ENCODE measurements at places on chromosomes 5 and 9.

DNA sequence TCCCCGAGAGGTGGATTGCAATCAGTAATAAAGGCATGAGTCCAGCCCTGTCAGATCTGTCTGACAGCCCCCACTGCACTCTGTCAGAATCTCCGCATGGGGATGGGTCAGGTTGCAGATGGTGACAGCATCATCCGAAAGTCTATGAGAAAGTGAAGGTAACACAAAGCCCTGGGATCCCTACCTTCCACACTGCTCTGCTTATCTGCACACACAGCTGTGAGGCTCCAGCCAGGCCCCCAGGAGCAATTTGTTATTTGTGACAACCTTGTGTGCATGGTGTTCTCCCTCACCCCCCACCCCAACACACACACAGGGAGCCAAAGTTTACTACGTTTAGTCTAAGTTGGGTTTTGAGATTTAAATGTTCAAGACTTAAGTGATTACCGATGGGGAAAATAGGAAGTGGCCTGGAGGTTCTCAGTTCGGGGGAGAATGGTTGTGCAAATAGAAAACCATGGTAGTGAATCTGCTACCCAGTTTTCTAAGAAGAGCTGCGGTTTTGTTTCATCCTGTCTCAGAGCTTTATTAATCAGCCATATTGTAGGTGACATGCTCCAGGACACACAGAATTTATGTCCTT lies 92.7 kb downstream of the SV2C start:
- no peak for DNase-seq

DNA sequence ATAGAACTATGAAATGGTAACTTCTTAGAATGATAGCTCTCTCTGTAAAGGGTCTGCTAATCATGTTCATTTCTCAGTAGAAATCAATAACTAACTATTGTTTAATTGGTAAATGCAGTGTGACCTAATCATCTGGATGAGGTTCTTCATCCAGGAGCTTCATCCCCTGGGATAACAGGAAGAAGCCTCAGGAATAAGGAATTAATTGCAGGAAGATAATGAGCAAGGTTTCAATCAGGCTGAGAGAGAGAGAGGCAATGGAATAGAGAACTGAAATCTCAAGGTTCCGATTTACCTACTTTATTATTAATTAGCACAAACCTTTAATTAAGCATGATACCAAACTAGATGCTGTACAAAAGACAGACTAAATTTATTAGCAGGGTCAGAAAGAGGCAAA lies 499.7 kb downstream of the MAT2B start:
- DNase-seq: no peak

- DNase-seq: no peak
Observed at GRCh38 chr5:77232574-77233358, 22.3 kb downstream of the PDE8B start.

GRCh38 chr9:126514037-126514821 lies 99.5 kb upstream of the LMX1B start:
- no peak for DNase-seq

GRCh38 chr5:73534011-73534644 lies 31.3 kb downstream of the ANKRA2 start:
- no peak for DNase-seq

GRCh38 chr9:103627731-103628130 lies 466.4 kb upstream of the SMC2 start:
- no peak for DNase-seq

DNA sequence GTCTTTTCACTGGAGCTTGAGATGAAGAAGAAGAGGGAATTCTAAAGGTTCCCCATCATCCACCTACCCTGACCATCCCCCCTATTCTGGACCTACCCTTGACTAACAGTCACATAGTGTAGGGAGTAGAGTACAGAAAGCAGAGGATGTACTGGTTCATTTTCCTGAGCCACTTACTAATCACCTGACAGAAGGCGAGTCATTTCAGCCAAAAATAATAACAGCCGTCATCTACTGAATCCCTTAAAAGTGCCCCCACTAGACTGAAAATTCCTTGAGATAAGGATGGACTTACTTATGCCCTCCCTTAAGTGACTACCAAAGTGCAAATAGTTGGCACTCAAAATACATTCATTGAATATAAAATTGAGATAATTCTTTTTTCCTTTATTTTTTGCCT lies 112.2 kb downstream of the FOXD1 start:
- no peak for DNase-seq

- DNase-seq: no peak
Observed at GRCh38 chr5:33205079-33205478, 235.7 kb upstream of the TARS1 start.

- DNase-seq: no peak
Observed at GRCh38 chr5:85512896-85513295, 1104.8 kb upstream of the COX7C start.

- DNase-seq: no peak
Observed at GRCh38 chr5:32030222-32030621, 143.9 kb downstream of the GOLPH3 start.

- no peak for DNase-seq
Observed at GRCh38 chr5:58191443-58191842, 268.4 kb downstream of the PLK2 start.

- no peak for DNase-seq
Observed at GRCh38 chr5:7983433-7983832, 114.5 kb downstream of the MTRR start.

DNA sequence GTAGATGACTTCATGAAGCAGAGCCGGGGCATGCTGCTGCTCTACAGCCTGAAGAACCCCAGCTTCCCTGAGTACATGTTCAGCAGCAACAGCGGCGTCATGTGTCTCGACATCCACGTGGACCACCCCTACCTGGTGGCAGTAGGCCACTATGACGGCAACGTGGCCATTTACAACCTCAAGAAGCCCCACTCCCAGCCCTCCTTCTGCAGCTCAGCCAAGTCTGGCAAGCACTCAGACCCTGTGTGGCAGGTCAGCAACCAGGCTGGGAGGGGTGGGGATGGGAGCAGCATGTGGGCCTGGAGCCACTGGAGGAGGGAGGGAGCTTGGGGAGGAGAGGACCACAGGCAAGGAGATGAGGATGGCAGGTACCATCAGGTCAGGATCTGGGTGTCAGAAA lies 16.2 kb downstream of the ENHO start:
- DNase-seq: no peak

- no peak for DNase-seq
Observed at GRCh38 chr5:126809916-126810315, 33.0 kb downstream of the LMNB1 start.

DNA sequence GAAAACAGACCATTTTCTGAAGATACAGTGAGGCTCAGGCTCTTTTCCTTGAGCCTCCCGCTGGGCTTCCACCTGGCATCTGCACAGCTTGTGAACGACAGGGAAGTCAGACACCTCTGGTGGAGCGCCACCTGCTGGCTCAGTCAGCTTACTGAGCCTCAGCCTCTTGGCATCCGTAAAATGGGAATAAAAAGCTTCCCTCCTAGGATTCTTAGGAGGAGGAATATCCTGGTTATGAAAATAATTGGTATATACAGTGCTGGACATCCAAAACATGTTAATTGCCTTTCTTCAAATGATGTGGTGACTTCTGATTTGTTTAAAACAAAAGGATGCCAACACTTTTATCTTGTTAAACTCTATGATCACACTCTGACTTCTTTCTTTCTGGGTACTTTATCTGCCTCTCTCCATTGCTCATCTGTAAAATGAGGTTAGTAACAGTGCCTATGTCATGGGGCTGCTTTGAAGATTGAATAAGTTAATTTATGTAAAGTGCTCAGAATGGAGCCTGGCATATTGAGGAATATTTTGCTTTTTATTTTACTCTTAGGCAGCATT lies 67.5 kb downstream of the MAMDC2 start:
- peak; percentile 73 for DNase-seq

GRCh38 chr9:77543131-77543822 lies 104.8 kb downstream of the GNA14 start:
- DNase-seq: no peak

DNA sequence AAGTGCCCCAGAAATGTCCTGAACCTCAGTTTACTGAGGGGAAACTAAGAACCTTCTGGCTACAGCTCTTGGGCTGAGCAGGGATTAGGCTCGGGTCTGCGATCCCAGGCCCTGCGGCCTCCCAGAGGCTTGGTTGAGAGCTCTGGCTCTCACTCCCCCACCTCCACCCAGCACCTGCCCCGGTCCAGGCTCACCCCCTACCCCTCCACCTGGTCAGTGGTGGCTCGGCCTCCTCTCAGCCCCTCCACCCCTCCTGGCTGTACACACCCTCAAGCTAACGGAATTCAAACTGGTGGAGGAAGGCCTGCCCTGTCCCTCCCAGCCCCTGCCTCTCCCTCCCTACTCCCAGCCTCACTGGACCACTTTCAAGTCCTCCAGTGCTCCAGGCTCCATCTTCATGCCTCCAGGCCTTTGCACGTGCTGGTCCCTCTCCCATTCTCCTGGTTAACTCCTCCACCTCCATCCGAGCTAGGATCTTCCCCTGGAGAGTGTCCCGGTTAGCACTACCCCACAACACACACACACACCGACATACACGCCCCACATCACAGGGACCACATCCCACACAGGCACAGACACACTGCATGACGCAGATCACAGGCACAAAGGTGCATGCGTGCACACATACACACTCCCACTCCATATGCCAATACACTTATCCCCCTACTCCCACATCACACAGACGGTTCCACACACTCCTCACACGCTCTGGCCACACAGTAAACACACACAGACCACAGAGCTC lies 130.9 kb downstream of the C9orf50 start:
- no peak for DNase-seq

DNA sequence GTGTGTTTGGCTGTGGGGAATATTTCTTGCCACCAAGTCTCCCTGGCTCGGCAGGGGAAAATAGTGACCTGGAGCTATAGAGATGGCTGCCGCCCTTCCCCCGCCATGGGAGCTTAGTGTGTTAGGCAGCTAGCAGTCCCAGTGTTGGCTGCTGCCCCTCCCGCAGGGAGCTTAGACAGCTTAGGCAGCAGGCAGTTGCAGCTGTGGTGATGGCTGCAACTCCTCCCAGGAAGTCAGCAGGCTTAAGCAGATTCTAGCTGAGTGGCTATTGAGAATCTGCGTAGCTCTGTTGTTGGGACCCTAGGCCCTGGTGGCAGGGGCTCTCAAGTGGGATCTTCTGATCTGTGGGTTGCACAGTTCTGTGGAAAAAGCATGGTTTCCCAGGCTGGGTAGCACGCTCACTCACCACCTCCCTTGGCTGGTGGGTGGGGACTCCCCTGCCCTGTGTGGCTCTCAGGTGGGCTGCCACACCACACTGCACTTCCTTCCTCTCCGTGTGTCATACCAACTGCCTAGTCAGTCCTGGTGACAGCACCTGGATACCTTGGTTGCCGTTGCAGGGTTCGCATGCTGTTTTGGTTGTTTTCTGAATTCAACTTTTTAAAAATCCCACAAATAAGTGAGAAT lies 9.3 kb downstream of the OR1N2 start:
- DNase-seq: no peak

DNA sequence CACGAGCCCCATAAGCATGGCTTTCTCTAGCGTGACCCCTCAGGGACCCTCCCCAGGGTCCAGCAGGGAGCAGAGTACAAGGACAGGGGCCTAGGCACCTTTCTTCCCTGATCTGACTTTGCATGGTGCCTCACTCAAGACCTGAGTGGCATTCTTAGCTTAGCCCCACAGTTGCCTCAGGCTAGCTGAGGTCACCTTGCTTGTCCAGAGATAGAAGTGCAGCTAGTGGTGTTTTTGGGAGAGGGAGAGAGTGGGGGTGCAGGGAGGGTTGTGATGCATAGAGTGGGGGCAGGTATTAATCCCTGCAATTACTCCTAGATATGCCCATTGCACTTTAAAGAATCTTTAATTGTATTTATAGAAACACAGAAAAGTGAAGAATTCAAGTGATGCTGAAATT lies 8.4 kb upstream of the TRIO start:
- DNase-seq: no peak

DNA sequence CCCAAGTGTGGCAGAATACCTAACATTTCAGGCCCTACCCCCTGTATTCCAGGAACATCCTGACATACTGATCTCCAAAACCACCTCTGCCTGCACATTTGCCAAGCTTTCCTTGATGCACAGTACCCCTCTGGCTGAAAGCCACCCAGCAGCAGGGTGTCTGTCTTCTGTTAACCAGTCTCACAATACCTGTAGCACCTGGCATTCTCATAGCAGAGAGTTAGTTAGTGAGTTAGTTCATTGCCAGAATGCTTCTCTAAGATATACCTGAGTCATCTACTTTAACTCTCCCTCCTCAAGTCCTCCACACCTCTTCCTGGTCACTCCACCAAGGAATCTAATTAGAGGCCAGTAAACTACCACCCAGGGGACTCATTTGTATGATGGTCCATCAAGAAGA lies 46.1 kb upstream of the IL7R start:
- DNase-seq: no peak

DNA sequence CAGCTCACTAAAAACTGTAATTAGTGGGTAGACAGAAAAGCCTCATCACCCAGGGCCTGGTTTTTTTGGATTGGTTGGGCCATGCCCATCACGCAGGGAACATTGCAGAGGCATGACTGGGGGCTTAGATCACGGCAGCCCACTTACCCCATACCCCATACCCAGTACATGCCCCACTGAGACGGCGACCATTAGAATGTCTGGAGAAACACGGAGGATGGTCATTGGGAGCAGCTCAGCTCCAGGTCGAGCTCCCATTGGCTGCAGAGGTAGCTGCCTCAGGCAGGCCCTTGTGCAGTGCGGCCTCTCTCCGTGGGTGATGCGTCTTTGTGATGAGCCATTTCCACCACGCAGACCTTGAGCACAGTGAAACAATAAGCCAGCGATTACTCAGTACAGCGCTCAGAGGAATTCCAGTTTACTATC lies 204.0 kb downstream of the GADD45G start:
- no peak for DNase-seq

- no peak for DNase-seq
Observed at GRCh38 chr9:116674210-116674980, 12.7 kb upstream of the TRIM32 start.

GRCh38 chr5:151238303-151238741 lies 14.4 kb upstream of the CCDC69 start:
- no peak for DNase-seq

GRCh38 chr5:175821790-175822211 lies 49.6 kb upstream of the CPLX2 start:
- DNase-seq: no peak

- no peak for DNase-seq
Observed at GRCh38 chr9:127039492-127039891, 82.9 kb downstream of the ANGPTL2 start.

GRCh38 chr5:175328176-175328575 lies 115.8 kb downstream of the DRD1 start:
- DNase-seq: no peak

DNA sequence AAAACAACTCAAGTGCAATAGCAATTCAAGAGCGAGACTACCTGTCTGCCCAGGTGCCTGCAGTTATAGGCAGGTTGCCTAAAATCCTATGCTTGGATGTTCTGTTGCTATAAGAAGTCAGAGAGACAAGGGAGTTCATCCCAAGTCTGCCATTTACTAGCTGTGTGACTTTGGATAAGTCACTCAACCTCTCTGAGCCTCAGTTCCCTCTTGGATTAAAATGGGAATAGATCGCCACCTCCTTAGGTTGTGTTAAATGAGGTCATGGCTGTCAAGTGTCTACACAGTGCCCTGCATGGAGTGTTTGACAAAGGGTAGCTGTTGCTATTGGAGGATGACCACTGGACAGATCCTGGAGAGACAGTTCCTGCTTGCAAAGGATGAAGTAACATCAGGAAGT lies 1.3 kb upstream of the ZBTB34 start:
- DNase-seq: no peak

GRCh38 chr9:80932181-80932580 lies 757.2 kb downstream of the TLE1 start:
- no peak for DNase-seq

Data from NCI-H1105 (cell line).